Left lung (tissue), 14 donors: ENCODE measurements at places on chromosomes 11 and 22.

- DNase-seq: no peak
Observed at GRCh38 chr22:36075230-36075629, 46.6 kb upstream of the RBFOX2 start.

DNA sequence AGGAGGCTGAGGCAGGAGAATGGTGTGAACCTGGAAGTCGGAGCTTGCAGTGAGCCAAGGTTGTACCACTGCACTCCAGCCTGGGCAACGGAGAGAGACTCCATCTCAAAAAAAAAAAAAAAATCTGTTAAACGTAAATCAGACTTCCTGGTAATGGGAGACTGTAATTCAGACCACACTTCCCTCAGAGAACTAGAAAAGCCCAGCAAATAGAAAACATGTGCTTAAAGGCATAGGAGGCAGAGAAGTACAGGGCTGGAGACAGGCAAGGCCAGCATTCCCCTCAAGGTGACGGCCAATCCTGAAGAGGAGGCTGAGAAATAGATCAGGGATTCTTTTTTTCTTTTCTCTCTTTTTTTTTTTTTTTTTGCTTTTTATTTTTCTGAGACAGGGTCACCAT is 8.2 kb downstream of the GGT5 start:
- DNase-seq: no peak

- no peak for DNase-seq
Observed at GRCh38 chr11:28342716-28343115, 234.5 kb downstream of the METTL15 start.

- DNase-seq: peak; percentile 80
Observed at GRCh38 chr11:76588455-76589325, 81.9 kb downstream of the LRRC32 start.

GRCh38 chr22:46763051-46763705 is 728 bp downstream of the TBC1D22A start:
- DNase-seq: peak; percentile 29

- DNase-seq: no peak
Observed at GRCh38 chr22:44371741-44372525, 59.2 kb upstream of the SHISAL1 start.

GRCh38 chr11:11480971-11481370 is 127.9 kb upstream of the CSNK2A3 start:
- no peak for DNase-seq

- no peak for DNase-seq
Observed at GRCh38 chr11:12123273-12123672, 12.9 kb downstream of the MICAL2 start.

DNA sequence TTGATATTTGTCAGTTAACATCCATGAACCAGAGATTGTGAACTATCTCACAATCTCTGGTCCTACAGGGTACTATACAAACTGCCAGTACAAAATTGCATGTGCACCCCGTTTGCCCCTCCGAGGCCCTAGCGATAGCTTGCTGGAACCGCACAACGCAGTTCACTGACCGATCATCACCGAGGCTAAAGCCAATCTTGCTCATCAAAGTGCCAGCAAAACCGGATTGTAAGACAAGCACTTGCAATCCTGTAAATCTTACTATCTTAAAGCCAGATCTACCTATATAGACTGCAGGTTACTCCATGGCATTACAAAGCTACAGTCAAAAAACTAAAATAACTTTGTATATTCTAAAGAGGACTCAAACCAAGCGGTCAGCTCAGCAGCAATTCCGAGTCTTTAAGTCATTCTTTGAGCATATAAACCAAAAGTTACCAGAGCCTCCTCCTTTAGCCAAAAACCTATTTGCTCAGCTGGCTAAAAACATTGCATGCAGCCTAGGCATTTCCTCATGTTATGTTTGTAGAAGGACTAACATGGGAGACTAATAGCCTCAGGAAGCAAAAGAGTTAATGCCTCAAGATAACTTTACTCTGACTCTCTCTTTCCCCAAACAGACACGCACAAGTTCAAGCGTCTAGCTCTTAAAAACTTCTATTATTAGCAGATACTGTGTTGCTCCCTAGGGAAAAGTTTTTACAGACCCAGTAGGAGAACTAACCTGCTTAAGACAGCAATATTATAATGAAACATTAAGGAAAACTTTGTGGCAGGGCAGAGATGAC is 30.7 kb upstream of the CPT1A start:
- DNase-seq: no peak

DNA sequence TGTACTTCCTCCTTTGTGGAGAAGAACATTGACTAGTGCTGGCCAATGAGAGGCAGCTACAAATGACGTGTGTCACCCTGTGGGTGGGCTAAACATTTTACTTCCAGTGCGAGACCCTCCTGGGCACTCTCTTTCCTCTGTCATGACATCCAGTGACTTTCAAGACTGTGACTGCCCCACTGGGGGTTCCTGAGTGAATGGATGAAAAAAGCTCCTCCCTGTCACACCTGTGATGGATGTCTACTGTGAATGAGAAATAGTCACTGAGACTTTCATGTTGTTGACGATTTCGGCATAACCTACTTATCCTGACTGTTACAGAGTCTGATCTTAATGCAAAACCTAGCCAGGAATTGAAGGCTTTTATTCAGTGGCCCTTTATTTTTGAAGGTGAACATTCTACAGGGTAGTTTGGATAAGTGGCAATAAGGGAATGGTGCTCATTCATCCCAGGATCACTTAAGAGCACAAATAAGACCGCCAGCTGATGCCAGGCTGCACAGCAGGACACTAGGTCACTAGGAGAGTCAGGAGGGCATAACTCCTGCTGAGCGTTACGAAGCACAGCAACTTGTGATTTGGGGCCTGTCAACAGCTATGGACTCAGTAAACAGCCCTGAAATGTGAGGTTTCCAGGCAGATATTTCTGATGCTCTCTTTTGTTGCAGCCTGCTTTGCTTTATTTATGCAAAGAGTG is 636.6 kb downstream of the NTM start:
- no peak for DNase-seq
